Ascending aorta (tissue), 2 donors: ENCODE measurements at places on chromosomes 3 and 15.
A peak's percentile ranks its signal among the peaks of the same experiment; 100 is the strongest.

DNA sequence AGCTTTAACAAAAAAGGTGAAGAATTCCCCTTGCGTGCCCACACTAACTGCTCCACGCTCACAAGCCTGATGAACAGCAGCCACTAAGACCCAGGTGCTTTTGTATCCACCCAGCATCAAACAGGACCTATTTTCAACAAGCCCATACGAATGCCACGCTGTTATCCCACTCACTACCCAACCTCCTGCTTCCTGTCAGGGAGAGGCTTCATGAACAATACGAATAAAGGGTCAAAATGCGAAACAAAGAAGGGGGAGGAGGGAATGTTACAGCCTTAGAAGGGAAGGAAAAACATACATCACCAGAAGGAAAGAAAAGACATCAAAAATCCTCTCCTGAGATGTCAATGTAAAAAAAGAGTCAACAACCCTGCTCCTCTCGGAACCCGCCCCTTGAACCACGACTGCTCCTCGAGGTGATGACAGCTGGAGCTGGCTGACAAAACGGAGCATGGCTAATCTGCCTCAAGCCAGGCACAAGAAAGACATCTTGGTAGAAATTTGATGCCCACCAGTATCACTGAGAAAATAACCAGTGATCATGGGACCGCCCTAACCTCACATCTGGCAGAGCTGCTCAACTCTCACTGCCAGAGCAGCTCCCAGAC is 9.7 kb downstream of the ERC2 start:
- no peak for DNase-seq

DNA sequence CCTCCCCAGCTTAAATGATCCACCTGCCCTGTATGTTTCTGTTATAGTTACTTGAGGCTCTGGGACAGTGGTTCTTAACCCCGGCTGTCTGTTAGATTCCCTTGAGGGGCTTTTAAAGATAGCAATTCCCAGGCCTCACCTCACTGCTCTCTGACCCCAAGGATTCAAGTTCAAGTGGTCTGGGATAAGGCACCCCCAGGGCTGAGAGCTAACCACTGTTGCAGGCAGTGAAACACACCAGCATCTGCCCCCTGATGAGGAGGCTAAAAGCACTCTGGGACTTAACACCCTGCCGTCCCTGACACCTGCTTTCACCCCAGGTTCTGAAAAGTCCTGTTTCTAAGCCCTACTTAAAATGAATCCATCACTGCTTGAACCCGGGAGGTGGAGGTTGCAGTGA is 103.7 kb downstream of the LRRK1 start:
- no peak for DNase-seq

GRCh38 chr3:126517291-126517951 is at the start of gene UROC1:
Gene UROC1 (minus strand): TSS chr3:126517773. CDS start chr3:126517719, 54 bp downstream.
- no peak for DNase-seq

DNA sequence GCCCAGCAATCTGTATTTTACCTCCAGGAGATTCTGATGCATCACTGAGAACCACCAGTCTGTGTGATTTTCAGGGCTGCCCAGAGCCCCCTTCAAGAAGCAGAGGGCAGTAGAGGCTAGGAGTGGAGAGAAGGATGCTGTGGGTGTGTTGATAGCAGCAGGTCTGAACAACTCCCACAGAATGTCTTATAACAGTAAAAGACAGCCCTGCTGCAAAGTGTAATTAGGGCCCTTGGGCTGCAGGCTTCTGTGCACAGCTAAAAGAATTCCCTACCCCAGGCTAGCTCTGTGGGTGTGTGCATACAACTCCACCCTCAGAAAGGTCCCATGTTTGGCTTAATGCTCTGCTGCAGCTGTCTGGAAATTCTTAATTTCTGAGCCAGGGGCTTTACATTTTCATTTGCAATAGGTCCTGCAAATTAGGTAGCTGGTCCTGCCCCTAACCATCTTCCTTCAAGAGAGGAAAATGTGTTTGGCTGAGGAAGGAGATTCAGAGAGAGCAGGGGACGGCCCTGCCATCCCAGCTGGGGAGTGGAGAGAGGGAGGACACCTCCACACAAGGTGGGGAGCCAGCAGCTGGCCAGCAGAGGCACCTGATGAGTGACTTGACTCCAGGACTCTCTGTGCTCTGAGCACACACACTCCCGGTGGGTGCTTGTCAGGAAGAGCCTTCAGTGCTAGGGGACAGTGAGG is 43.2 kb upstream of the RAB6B start:
- DNase-seq = peak; percentile 46

GRCh38 chr15:74168711-74169126 is 4.8 kb upstream of the ISLR start:
- no peak for DNase-seq

DNA sequence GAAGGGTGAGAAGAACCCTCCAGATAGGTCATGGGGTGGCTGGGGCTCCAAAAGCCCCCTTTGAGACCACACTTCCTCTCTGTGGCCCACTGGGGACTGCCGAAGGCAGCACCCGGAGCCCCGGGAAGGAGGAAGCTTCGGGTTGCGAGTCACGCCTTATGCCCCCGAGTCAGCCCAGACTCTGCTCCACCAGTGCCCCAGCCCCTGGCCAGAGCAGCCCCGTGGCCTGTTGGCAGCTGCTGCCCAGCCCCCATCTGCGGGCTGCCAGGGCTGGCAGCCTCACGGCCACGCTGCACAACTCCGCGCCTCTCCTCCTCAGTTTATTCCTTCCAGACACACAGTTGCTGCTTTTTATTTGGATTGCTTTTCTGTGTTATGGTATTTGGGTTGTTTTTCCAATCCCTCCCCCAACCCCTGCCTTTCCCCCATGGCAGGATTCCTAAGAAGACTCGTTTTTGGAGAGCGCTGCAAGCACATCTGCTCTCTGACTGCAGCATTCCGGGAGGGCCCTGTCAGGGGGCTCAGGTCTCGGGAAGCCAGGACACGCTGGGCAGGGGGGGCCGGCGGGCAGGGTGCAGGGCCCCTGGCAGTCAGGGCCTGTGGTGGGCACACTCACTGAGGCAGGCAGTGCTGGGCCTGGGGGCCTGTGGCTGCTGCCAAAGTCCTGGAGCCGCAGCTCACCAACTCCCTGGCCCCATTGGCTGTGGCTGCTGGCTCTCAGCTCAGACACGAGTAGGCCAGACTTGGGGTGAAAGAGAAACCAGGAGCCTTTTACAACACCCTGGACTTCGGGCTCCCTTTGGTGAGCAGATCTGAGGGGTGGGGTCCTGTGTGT is 20.2 kb downstream of the MAGEF1 start:
- DNase-seq = no peak

- no peak for DNase-seq
Measured at GRCh38 chr3:2873986-2874385, 236.2 kb downstream of the IL5RA start.
